ENCODE measurements at places on chromosomes 3 and 15.

DNA sequence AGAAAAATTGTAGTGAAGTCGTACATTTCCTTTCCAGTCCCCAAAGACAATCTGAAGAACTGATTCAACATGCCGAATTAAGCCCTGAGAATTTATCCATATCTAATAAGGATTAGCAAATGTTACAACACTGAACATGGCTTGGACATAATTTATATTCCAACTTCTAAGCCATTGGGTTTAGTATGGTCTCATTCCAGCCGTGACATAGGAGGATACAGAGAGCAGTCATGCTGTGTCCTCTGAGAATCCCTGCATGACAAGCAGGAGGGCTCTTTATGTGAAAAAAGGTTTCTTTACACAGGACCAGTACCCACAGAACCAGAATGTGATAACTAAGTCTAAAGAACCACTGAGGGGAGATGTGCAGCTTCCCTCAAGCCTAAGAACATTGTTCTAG, 231.9 kb upstream of the WNT5A start:
- H3K36me3 ChIP-seq: no peaks in the 10 kb centered on the region
- peaks cover 9% of the 10 kb centered on the region for H3K4me1 ChIP-seq
- DNase-seq: no peak

DNA sequence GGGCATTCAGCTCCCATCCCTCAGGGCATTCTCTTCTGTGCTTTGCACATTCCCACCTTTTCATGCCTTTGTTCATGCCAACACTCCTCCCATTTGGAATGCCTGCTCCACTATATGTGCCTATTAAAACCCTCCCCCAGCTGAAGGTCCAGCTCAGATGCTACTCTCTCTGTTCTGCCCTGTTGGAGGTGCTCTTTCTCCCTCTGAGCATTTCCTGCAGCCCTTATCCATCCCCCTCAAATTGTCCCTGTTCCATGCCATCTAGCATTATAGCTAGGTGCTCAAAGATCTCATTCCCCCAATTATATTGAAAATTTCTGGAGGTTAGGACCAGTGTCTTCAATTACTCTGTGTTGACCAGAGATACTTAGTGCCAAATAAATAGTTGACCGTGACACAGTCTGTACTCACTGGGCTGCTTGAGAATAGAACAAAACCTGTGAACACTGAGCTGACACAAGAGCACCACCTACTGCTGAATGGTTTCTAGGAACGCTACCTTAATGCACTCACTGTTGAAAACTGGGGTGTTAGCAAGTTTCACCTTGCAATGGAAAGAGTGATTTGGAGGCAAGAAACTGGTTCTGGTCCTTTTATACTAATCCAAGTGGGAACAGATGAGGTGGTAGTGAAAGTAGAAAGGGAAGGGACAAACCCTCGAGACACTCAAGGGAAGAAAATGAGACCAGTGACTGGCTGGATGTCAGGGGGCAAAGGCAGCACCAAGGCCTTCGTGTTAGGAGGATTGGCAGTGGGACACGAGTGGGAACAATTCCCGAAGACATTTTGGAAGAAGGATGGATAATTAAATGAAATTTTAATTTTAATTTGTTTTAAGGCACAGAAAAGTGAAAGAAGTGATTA, 289.8 kb upstream of the ROPN1 start:
- peaks cover 43% of the 10 kb centered on the region for H3K36me3 ChIP-seq
- H3K4me1 ChIP-seq: peaks cover 41% of the 10 kb centered on the region
- no peak overlapping the region for H3K27ac ChIP-seq
- H3K27me3 ChIP-seq: peaks cover 8% of the 10 kb centered on the region
- H3K4me3 ChIP-seq: no peak overlapping the region
- DNase-seq: no peak

DNA sequence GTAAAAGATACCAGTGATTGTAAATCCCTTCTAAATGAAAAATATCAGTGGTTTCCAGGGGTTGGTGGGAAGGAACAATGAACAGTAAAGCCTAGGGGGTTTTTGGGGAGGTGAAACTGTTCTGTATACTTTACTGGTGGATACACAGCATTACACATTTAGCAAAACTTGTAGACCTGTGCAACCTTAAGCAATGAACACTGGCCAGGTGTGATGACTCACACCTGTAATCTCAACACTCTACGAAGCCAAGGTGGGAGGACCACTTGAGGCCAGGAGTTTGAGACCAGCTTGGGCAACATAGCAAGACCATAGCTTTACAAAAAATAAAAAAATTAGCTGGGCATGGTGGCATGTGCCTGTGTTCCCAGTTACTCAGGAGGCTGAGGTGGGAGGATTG, 1.8 kb downstream of the CCDC13 start:
- peaks cover 4% of the 10 kb centered on the region for H3K27me3 ChIP-seq
- DNase-seq: no peak
- no peak overlapping the region for H3K4me3 ChIP-seq
- H3K27ac ChIP-seq: no peak overlapping the region
- no peaks in the 10 kb centered on the region for H3K36me3 ChIP-seq

DNA sequence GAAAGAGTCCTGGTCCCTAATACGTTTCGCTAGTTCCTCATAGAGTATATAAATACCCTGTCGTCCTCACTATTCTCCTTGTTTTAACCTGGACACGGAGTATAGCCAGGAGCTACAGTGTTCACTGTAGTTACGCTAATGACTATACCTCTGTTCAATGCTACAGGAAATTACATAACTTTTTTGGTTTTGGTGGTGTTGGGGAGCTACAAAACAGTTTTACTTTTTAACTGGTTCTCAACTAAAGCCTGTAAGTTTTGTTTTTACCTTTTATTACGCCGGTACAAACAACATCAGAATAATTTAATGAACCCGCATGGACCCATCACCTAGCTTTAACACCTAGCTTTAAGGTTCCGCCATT, 1.5 kb downstream of the LMLN start:
- H3K36me3 ChIP-seq: peaks cover 14% of the 10 kb centered on the region
- DNase-seq: no peak
- no peak overlapping the region for H3K4me3 ChIP-seq
- peaks cover 8% of the 10 kb centered on the region for H3K27me3 ChIP-seq
- no peak overlapping the region for H3K27ac ChIP-seq

GRCh38 chr15:22880981-22881738, 42.7 kb downstream of the NIPA2 start:
- H3K27ac ChIP-seq: no peak overlapping the region
- peaks cover 2% of the 10 kb centered on the region for H3K27me3 ChIP-seq
- H3K4me1 ChIP-seq: peaks cover 3% of the 10 kb centered on the region
- no peak for DNase-seq

DNA sequence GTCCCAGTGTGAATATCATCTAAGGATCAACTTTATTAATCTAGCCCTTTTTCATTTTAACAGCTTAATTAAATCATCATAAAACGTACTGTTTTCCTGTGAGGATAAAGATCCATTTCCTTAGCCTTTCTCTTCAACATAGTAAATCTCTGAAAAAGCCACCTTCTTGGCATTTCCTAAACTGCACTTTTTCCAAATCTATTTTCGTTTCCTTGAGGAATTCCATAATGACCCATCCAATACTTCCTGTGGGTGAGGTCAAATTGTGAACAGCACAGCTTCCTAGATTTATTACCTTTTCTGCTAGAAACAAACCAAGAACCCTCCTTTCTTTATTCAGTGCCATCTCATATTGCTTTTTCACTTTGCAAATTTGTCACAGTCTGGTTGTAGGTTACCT, 129.4 kb upstream of the CNTN4 start:
- H3K36me3 ChIP-seq: no peaks in the 10 kb centered on the region
- no peak for DNase-seq
- no peaks in the 10 kb centered on the region for H3K4me1 ChIP-seq
- no peak overlapping the region for H3K4me3 ChIP-seq
- H3K27me3 ChIP-seq: no peaks in the 10 kb centered on the region

DNA sequence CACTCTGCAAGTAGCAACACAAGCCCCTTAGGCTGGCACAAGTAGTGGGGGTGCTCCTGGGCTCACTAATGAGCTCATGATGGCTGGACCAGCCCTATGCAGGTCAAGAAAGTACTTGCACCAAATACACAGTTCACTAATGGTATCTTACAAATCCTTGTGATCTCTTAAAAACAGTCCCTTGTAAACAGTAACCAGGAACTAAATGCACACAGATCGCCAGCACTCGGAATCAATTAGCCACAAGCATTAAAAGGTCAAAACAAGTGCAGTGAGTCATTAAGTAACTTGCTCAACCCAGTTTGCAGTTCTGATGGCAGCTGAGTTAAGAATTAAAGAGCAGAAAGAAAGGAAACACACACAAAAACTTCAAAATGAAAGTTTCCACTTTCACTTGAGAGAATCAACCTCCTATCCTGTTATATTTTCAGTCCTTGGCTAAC, 43.2 kb downstream of the ARHGEF3 start:
- H3K36me3 ChIP-seq: no peaks in the 10 kb centered on the region
- H3K27me3 ChIP-seq: peaks cover 3% of the 10 kb centered on the region
- H3K4me1 ChIP-seq: no peaks in the 10 kb centered on the region
- no peak overlapping the region for H3K27ac ChIP-seq

GRCh38 chr3:186605561-186606545, 7.0 kb upstream of the AHSG start:
- H3K4me3 ChIP-seq: no peak overlapping the region
- no peak for DNase-seq
- no peaks in the 10 kb centered on the region for H3K36me3 ChIP-seq
- peaks cover 4% of the 10 kb centered on the region for H3K4me1 ChIP-seq

DNA sequence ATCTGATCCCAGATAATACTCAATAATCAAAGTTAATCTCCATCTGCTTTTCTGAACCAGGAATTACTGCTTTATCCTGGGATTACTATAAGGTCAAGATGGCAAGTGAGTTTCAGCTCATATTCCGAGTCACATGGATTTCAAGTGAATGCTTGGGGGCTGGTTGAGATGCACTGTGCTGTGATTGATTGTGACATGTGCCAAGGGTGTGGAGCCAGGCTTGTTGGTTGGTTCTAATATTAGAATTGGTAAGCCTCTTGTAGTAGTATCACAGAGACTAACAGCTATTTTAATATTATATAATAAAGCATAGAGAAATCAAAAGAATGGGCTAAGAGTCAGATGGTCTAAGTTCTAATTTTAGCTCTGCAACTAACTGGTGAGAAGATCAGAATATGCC, 74.2 kb upstream of the ICE2 start:
- no peaks in the 10 kb centered on the region for H3K4me1 ChIP-seq
- no peak overlapping the region for H3K27ac ChIP-seq
- DNase-seq: no peak
- H3K27me3 ChIP-seq: peaks cover 1% of the 10 kb centered on the region
- H3K4me3 ChIP-seq: no peak overlapping the region

GRCh38 chr15:69225355-69226022, 65.1 kb downstream of the GLCE start:
- no peak for DNase-seq
- peaks cover 2% of the 10 kb centered on the region for H3K4me1 ChIP-seq
- no peak overlapping the region for H3K27ac ChIP-seq
- peaks cover 5% of the 10 kb centered on the region for H3K36me3 ChIP-seq

DNA sequence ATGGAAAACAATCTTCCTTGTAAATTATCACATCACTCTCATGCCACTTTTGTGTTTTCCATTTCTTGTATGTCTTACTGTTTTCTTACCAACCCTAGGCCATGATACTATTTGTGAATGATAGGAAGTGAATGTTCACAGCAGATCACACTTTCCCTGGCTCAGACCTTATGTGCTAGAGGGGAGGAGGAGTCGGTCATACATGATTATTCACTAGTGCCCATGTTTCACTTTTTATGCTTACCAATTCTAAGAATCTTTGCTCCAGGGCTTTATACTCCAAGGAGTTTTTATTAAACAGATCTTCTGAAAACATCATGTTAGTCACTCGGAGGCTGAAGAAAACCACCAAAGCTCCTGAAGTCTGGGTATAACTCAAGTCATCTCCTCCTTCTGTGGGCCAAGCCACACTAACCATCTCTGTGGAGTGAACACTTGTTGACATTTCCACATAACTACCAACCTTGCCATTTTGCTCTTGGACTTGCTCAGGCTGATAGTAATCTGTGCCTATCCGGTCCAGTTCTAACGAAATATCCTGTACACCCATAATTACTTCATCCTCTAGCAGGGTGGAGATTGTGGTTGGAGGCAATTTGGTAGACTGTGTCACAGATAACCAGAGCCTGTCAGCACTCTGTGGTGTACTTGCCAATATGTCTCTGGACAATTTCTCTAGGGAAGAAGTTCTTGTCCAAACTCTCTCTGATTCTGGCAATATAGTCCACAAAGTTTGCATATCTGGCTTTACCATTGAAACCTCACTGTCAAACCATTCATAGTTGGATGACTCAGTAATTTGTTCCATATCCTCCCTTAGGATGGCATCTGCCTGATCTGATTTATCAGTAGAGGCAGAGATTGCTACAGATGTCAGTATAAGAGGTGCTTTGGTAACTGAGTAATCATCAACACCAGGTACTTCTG, 76.8 kb downstream of the IMPG2 start:
- H3K4me3 ChIP-seq: no peak overlapping the region
- DNase-seq: no peak
- no peak overlapping the region for H3K27ac ChIP-seq

GRCh38 chr3:27340534-27340933, 28.6 kb downstream of the NEK10 start:
- H3K4me1 ChIP-seq: no peaks in the 10 kb centered on the region
- H3K4me3 ChIP-seq: no peak overlapping the region
- no peak overlapping the region for H3K27ac ChIP-seq
- H3K36me3 ChIP-seq: no peaks in the 10 kb centered on the region

DNA sequence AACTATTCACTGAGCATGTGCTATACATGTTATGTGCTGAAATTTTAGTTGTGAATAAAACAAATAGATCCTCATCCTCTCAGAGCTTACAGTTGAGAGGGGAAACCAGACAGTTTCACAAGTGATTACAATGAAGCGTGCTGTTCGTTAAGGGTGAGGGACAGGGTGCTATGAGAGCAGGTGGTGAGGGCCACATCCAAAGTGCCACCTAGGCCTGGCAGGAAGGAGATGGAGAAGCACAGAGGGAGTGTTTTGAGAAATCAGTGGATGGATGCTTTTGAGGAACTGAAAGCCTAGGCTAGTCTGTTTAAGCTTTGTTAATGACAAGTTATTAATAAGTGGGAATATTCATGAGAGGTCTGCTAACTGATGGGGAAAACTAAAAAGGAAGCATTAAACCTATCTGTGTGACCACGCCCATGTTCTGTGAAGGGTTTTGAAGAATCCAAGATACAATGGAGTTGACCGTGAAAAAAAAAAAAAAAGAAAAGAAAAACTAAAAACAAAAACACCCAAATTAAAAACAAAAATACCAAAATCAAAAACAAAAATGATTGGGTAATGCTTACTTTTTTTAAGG, 7.3 kb downstream of the MCTP2 start:
- DNase-seq: no peak
- H3K36me3 ChIP-seq: no peaks in the 10 kb centered on the region
- no peaks in the 10 kb centered on the region for H3K4me1 ChIP-seq
- H3K27me3 ChIP-seq: peaks cover 2% of the 10 kb centered on the region

DNA sequence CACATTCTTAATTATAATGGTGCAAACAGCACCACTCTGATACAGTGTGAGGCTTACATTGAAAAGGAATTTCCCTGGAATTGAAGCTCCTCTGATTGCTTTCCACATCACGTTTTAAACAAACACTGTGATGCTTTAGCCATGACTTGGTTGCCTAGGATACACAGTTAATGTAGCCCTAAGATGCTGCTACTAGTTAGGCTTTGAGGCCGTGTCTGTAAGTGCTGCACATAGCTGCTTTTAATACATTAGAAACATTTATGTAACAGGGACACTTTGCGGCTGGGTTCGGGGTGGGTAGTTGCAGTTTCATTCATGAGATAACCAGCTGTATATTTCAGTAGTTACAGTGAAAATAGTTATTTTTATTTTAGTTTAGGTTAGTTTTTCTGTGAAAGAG, 334.7 kb downstream of the NLGN1 start:
- no peak for DNase-seq
- peaks cover 1% of the 10 kb centered on the region for H3K27me3 ChIP-seq
- no peaks in the 10 kb centered on the region for H3K36me3 ChIP-seq
- no peak overlapping the region for H3K27ac ChIP-seq
- peaks cover 9% of the 10 kb centered on the region for H3K4me1 ChIP-seq
